ENCODE measurements at places on chromosomes 5 and 9. TPM values are rescaled to one million over a fixed set of nuclear protein-coding genes. Genes with fewer than 3 reads are reported as not detected.

- H3K27me3 ChIP-seq = no peaks in the 10 kb centered on the region
- no peak overlapping the region for H3K27ac ChIP-seq
- no peak for DNase-seq
- peaks cover 15% of the 10 kb centered on the region for H3K4me1 ChIP-seq
- no peak overlapping the region for H3K4me3 ChIP-seq
- no peaks in the 10 kb centered on the region for H3K36me3 ChIP-seq
These were observed 148.9 kb upstream of the GRHPR start for GRCh38 chr9:37273595-37273994.

DNA sequence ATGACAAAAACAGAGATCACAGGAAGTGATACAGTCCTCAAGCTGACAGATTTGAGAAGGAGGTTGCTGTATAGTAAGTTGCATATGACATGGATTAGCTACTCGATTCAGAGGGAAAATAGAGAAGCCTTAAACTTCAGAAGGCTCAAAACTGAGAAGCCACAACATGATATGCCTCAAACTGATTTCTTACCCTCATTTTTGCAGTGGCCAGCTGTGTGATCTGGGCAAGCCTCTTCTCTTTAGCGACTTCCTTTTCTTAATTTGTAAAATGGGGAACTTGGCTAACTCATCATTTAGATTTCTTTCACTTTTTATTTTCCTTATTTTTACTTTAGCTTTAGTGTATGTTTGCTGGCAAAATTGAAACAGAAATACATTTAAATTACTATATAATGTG is 421.1 kb downstream of the KIF4B start:
- H3K4me1 ChIP-seq = peaks cover 12% of the 10 kb centered on the region
- H3K4me3 ChIP-seq = no peak overlapping the region

GRCh38 chr9:124279531-124280175 is 21.9 kb downstream of the NEK6 start:
- H3K4me1 ChIP-seq = peaks cover 27% of the 10 kb centered on the region
- no peak overlapping the region for H3K27ac ChIP-seq
- no peak for DNase-seq
- no peak overlapping the region for H3K4me3 ChIP-seq
- H3K27me3 ChIP-seq = no peaks in the 10 kb centered on the region

The GFI1B gene
- 0.85 TPM for total RNA-seq

The TAS2R1 gene
- not detected for total RNA-seq
